ENCODE measurements at places on chromosomes 3 and 15.

GRCh38 chr3:150409512-150410310 lies 1.6 kb downstream of the TSC22D2 start:
- peak; percentile 76 for DNase-seq

DNA sequence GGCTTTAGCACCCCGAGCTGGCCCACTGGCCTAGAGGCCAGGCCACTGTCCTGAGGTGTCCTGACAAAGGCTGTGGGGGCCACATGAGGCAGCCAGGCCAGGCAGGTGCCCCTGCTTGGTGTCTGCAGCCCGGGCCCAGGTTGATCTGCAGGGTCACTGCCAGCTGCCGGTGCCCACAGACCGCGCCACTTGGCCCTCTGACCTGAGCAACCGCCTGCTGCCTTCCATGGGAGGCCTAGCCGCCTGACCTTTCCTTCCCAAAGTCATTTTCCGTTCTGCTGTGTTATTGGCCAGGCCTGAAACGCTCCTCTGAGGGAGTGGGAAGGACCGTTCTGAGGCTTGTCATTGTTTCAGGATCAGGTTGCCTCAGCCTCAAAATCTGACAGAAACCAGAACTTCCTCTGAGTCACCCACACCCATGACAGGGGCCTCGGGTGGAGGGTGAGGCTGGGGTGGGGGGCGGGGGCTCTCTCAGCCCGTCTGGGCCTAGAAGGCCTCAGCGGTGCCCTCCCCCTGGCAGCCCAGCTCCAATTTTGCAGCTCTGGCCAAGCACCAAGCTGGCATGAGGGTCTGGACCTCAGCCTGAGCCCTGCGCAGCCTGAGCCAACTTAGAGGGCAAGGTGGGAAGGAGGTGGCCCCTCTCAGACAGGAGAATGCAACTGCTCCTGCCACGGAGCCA lies 140.7 kb upstream of the MEF2A start:
- DNase-seq, result peak; percentile 83

DNA sequence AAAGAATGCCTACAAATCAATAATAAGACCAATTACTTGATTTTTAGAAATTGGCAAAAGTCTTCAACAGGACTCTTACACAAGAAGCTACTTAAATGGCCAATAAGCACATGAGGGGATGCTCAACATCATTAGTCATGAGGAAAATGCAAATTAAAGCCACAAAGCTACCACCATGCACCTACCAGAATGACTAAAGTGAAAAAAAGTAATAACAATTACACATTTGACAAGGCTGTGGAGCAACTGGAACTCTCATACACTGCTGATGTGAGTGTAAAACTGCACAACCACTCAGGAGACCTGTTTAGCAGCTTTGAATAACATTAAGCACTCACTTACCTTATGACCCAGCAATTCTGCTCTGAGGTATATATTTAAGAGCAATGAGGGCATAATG lies 68.4 kb downstream of the PPCDC start:
- DNase-seq, result no peak

DNA sequence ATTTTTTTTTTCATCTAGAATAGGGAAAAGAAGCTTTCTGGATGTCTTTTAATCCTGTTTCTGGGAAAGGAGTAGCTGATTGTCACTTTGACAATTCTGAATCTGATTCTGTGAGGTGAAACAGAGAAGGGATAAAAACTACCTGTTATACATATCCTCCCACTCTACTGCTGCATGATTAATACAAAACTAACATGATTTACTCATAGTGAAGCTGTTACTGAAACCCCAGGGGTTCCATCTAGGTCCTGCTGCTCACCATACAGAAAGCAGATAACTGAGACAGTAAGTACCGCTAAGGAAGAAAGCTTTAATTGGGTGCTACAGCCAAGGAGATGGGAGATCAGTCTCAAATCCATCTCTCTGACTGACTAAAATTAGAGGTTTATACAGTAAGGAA lies 610.9 kb upstream of the ALCAM start:
- DNase-seq, result no peak

DNA sequence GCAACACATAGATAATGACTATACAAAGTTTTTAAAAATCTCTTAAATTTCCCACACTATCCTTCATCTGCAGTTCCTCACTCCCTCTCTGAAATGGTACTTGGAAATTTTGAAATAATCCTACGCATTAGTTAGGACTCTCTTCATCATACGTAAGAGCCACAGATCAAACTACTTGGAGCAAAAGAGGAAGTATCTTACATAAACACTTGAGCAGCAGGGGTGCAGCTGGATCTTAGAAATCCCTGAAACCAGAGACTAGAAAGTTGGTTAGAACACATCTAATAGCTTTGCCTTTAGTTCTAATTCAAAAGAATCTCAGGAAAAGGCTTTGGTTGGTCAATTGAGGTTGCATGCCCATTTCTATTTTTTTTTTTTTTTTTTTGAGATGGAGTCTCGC lies 38.8 kb upstream of the ZNF445 start:
- peak; percentile 13 for DNase-seq

DNA sequence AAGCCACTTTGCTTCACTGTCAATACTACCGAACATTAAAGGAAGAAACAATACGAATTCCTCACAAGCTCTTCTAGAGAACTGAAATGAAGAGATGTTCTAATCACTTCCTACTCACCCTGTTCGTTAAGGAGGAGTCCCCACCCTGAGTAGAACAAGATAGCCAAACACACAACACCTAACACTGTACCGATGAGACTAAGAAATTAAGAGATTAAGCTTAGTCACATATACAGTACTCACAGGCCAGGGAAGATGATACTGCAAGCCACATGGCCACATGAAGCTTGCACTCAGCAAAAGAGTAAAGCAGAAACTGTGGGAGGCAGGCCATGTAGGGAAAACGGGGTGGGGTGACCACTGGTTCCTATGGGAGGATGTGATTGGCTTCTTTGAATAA lies 48.0 kb downstream of the CGGBP1 start:
- DNase-seq, result no peak

DNA sequence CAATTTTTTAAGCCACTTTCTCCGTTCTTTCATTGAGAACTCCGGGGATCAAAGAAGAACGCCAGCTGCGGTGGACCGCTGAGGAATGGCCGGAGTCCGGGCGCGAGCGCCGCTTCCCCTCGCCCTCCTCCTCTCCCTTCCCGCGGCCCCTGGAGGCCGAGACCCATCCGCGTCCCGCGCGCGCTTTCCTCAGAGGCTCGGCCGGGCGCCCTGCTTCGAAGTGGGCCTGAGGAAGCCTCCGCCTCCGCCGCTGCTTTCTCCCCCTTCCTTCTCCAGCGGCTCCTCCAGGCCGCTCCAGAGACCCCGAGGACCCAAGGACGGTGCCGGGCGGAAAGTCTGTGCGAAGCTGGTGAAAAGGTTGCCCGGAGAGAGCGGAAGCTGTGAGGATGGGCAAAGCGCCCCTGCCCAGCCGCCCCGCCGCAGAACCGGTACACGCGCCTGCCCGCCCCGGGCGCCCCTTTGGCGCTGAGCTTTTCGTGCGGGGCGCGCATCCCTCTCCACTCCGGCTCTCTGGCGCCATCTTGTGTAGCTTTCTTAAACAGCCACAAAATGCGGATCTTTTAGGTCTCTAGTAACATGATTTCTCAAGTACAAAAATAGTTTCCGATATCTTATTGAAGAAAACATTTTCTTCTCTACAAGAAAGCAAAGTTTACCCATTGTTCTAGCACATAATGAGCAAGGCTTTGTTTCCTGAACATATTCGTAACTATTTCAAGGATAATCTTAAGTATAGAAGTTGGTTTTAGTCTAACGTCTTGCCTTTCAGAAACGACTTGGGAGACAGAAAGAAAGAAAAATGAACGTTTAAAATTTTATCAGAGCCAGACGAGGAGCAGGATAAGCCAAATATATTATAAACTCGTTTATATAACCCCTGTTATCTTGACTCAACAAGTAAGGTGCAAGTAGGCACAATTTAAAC lies 59.2 kb upstream of the FAM174B start:
- peak; percentile 73 for DNase-seq

DNA sequence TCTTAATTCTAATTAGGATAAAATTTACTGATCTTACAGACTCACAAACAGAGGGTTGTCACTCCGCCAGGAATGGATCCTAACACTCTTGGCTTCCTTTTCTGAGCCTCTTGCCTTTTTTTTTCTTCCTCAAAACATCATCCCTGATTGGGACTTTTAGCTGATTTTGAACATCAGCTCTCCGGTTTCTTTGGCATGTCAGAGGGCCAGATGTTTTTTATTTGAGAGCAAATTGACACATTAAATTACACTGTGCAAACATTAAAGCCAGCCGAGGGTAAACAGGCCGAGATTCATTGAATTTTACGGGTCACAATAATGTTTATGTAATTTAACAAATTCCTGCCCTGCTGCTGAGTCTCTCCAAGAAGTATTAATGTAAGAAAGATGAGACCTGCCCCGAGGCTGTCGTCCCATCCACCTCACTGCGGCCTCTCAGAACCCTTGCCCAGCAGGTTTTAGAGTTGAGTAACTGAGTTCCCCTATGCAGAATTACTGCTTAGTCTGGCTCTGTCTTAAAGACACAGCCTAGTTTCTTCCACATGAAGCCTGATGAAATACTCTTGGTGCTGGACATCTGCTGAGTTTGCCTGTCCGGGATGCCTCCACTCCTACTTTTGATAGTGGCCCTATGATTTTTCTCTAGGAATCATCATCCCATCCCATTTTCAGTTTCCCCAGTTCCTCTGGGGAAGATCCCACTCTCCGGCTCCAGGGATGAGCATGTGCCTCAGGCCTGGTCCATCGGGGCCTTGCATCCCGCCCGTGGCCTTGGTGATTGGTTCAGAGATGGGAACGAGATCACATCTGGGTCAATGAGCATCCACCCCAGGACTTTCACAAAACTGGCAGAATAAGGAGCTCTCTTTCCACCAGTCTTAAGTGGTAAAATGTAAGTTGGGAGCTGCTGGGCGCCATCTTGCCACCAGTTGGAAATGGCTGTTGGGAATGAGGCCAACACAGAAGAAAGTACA lies 226.6 kb upstream of the TLE3 start:
- DNase-seq, result peak; percentile 86

- no peak for DNase-seq
Measured at GRCh38 chr3:156885761-156886160, 59.6 kb downstream of the LEKR1 start.

DNA sequence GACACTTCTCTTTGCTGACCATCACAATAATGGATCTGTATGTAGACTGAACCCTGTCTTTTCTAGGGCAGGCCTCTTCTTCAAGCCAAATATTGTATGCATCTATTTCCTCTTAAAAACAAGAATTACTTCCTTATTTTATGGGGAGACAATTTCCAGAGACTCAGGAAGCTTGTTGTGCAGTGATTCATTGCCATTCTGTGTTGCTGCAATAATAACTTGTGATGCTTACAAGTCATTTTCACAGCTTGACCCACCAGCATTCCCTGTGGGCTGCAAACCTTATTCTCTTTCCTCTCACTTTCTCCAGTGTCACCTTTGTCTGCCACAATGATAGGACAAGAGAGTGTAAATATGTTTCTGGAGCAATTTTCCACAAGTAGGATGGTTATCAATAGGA lies 276.7 kb upstream of the SGO1 start:
- peak; percentile 2 for DNase-seq

- peak; percentile 47 for DNase-seq
Measured at GRCh38 chr3:110413266-110413665, 658.4 kb upstream of the NECTIN3 start.

GRCh38 chr3:112293368-112294321 lies at the start of gene SLC9C1:
SLC9C1 (minus strand) TSS chr3:112294216; CDS start chr3:112286791, 7,425 bp downstream.
- peak; percentile 93 for DNase-seq

- peak; percentile 54 for DNase-seq
Measured at GRCh38 chr3:88987776-88988175, 119.6 kb upstream of the EPHA3 start.

DNA sequence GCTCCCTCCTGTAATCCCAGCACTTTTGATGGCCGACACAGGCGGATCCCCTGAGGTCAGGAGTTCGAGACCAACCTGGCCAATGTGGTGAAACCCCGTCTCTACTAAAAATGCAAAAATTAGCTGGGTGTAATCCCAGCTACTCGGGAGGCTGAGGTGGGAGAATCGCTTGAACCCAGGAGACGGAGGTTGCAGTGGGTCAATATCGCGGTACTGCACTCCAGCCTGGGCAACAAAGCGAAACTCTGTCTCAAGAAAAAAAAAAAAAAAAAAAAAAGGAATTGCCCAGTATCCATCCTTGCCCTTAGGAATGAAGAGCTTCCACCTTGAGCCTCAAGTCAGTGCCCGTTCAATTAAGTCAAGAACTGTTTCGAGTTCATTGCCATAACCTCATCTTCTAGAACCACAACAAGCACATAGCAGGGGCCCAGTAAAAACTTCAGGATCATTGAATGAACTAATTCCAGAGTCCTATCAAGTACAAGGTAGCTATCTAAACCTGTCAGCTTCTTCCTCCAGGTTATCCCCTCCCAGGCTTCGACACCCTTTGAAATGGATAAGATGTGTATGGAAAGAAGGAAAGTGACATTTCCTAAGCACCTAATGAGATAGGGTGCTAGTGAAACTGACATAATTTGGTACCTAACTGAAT lies 826 bp downstream of the DBR1 start:
- DNase-seq, result peak; percentile 10

DNA sequence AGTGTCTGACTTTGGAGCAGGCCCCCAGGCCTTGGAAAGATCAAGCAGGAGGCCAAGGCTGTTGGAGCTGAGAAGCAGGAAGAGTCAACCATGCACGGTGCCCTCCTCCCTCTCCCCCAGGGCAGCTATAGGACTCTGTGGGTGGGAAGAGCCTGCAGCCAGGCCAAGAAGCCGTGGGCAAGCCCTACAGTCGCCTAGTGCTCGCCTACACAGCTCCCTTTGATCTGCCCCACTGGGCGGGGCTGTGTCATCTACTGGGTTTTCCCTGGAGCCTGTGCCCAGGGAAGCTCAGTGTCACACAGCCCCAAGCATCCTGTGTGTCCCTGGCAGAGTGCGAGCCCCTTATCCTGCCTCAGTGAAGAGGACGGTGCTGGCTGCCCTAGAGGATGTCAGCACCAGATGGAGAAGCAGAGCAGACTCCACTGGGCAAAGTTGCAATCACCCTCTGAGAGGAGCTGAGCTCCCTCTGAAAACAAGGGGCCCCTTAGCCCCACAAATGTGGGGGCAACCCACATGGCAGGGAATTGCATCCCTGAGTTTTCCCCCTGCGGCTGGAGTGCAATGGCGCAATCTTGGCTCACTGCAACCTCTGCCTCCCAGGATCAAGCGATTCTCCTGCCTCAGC lies 72.2 kb downstream of the KLF13 start:
- no peak for DNase-seq

- DNase-seq, result peak; percentile 6
Measured at GRCh38 chr3:158165730-158166129, 55.8 kb downstream of the RSRC1 start.

GRCh38 chr15:31328428-31328968 lies 1.9 kb downstream of the KLF13 start:
- peak; percentile 48 for DNase-seq

DNA sequence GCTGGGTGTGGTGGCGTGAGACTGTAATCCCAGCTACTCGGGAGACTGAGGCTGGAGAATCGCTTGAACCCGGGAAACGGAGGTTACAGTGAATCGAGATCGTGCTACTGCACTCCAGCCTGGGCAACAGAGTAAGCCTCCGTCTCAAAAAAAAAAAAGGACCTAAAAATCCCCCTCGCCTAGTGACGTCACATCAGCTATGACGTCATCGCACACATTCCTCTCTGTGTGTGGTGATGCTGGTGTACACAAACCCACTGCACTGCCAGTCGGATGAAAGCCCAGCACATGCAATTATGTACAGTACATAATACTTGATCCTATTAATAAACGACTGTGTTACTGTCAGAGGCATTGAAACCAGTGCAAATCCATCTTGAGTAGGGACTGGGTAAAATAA lies 40.2 kb upstream of the SEC61A1 start:
- DNase-seq, result no peak

GRCh38 chr15:93141371-93141794 lies 52.4 kb upstream of the RGMA start:
- DNase-seq, result no peak

Measured in choroid plexus epithelial cell (primary cell).